Regular cardiac myocyte (primary cell): ENCODE measurements at places on chromosomes 3 and 15. TPM values are rescaled to one million over a fixed set of nuclear protein-coding genes. Genes with fewer than 3 reads are reported as not detected.

AHSG gene
- total RNA-seq: not detected in 2 replicates

SLC6A11 gene
- under 0.01 TPM in 2 replicates for total RNA-seq

AGTR1 gene
- total RNA-seq: 2.3 and 4.4 TPM in 2 replicates

XIRP1 gene
- total RNA-seq: under 0.01 TPM in 1 of 2 replicates, not detected in the other

SMCO1 gene
- total RNA-seq: 0.19 and 0.28 TPM in 2 replicates

SENP8 gene
- 2.0 and 2.3 TPM in 2 replicates for total RNA-seq

LSAMP gene
- under 0.01 and 0.28 TPM in 2 replicates for total RNA-seq

LARP6 gene
- 49.0 and 65.0 TPM in 2 replicates for total RNA-seq

SEC62 gene
- total RNA-seq: 65.7 and 82.4 TPM in 2 replicates

HRG gene
- not detected in 2 replicates for total RNA-seq

TMA7 gene
- total RNA-seq: 244 and 387 TPM in 2 replicates

VIPR1 gene
- total RNA-seq: 7.7 and 22.8 TPM in 2 replicates
